ENCODE measurements at places on chromosomes 4 and X.

- DNase-seq, result no peak
Measured at GRCh38 chr4:184248216-184248615, 30.5 kb upstream of the ENPP6 start.

DNA sequence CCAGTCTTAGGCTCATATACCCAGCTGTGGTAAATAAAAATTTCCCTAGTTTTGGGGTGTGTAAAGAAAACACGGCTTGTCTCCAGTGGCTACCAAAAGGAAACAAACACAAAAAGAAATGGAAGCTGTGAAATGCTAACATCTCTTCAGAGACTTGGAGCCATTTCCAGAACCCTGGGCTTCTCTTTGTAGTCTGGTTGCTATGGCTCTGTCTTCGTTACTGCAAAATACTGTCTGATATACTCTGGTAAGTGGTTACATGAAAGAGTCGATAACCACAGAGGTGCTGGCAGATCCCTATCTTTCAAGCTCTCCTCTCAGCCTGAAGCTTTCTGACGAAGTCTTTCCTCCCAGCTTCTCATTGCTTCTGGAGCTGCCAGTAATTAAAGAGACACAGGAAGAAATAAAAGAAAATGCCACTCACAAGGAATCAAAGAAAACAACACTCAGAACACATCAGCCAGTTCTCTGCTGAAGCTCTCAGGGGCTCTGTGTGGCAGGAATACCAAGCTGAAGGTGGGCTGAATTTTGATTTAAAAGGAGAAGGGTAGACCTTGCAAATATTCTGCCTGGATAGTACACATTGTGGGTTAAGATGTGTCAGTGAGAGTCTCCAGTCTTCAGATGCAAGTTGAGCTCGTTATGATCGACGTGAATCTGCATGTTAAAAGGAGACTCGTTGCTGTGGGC lies 107.6 kb upstream of the FAM9C start:
- no peak for DNase-seq

GRCh38 chrX:148984238-148984637 lies 483.8 kb downstream of the AFF2 start:
- peak; percentile 0 for DNase-seq

- DNase-seq, result no peak
Measured at GRCh38 chr4:140137671-140138070, 16.3 kb downstream of the MAML3 start.

- no peak for DNase-seq
Measured at GRCh38 chrX:153831429-153832150, 1.2 kb upstream of the PDZD4 start.

DNA sequence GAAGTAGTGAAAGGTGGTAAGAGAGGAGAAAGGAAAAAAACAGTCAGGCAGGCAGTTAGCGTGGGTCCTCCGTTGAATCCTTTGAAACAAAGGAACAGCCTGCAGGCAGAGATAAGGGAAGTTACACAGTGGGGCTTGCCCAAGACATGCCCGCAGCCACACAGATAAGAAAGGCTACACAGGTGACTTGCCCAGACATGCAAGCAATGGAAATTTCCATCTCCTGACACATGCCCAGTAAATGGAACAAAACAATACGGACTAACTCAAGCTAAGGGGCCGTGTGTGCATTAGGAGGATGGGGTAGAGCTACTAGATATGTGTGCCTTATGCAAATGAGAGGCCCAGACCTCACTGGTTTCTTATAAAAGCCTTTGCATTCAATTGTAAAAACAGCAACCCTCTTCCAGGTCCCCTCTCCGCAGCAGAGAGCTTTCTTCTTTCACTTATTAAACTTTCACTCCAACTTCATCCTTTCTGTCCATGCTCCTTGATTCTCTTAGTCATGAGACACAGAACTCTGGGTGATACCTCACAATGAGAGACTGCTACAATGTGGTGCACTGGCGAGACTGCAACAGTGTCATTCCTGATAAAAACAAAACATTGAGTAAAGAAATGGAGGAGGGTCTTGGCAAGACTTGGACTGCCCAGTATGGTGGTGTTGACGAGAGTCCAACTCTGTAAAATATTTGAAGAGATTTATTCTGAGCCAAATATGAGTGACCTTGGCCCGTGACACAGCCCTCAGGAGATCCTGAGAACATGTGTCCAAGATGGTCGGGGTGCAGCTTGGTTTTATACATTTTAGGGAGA lies 997.4 kb upstream of the PRKX start:
- DNase-seq, result no peak

DNA sequence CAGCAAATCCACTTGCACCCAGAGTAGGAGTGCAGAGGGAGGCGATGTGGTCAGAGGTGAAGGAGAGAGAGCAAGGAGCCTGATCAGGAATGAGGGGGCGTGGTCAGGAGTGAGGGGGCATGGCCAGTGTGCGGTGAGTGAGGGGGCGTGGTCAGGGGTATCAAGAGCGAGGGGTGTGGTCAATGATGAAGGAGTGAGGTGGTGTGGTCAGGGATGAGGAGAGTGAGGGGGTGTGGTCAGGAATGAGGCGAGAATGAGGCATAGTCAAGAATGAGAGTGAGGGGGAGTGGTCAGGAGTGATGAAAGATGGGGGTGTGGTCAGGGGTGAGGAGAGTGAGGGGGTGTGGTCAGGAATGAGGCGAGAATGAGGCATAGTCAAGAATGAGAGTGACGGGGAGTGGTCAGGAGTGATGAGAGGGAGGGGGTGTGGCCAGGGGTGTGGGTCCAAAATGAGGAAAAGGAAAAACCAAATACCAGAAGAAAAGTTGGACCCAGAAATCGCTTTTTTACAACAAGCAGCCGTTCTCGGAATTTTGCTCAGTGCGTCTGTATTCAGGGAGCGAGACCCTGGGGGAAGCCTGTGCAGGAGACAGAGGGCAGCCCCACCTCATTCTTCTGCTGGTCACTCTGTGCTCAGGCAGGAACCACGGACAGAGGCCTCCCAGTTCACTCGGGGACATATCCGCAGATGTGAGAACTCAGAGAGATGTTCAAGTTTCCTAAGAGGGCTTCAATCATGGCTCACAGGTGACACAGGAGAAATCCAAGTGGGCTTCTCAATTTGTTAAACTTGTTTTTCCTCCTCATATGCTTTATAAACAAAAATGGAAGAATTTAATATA lies 47.5 kb downstream of the MAGEA1 start:
- DNase-seq, result no peak

DNA sequence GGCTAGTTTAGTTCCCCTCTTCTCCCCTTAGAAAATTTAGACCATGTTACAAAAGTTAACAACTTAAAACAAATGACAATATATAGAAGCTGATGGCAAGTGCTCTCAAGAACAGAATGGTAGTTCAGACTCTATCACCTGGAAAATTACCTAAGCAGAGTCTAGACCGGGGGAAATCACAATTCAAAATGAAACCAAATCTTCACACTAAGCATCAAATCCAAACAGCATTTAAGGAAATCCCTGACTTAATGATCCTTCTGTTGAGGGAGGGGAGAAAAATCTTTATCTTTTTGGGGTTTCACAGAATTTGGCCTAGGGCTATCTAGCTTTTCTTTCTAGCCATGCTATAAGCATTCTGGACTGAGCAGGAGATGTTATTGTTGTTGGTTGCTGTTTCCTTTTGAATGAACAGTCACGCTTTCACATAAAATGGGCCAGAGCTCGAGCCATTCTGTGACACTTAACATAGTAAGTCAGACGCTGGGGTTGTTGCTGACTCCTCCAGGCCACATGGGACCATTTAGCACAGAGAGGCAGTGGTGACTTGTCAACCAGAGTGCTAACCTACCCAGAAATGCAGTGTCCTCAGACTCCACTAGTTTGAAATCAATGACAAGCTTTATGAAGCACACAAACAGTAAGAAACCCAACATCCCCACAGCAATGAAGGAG lies 16.0 kb upstream of the LSM6 start:
- DNase-seq, result no peak

GRCh38 chr4:2095236-2096072 lies 36.3 kb downstream of the NAT8L start:
- no peak for DNase-seq

DNA sequence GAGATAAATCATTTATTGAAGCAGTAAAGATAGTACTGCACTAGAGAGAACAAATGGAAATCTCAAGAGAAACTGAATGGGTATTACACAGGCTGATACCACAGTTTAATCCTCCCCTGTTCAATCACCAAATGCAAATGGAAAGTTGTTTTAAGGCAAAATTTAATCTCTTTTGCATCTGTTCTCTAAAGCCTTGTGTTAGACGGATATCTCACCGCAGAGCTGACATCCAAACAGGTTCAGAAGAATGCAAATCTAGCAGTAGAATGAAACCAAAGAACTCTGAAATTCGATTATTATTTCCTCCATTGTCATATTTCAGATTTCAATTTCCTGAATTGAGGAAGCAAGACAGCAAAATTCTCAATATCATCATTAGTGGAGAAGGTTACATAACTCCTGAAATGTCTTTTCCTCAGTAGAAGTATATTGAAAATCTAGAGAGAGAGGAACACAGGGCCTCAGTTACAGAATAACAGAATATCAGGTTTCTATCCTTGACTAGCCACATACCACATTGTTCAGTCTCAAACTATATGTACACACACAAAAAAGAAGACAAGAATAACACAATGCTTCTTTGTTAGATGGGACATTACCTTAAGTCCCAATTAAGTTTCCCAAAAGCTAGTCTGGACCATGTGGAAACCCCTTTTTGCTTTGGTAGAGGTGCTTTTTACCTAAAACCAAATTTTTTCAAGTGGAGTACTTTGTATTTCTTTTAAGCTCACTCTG lies 94.1 kb upstream of the BANK1 start:
- no peak for DNase-seq

GRCh38 chr4:86556791-86557415 lies 37.2 kb upstream of the PTPN13 start:
- DNase-seq, result no peak

GRCh38 chr4:96543346-96543745 lies 703.5 kb downstream of the PDHA2 start:
- DNase-seq, result no peak

GRCh38 chr4:3324093-3324815 lies 31.4 kb downstream of the RGS12 start:
- no peak for DNase-seq

DNA sequence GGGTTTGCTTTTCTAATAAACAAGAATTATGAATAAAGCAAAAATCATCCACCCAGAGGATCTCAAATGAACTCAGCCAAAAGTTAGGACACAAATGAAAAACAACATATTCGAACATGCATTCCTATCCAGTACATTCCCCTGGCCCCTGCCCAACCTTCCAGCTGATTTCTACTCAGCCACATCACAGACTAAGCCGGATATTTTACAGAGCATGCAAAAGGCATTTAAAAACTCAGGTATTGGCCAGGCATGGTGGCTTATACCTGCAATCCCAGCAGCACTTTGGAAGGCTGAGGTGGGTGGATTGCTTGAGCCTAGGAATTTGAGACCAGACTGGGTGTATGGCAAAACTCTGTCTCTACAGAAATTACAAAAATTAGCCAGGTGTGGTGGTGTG lies 54.6 kb downstream of the RELL1 start:
- no peak for DNase-seq

DNA sequence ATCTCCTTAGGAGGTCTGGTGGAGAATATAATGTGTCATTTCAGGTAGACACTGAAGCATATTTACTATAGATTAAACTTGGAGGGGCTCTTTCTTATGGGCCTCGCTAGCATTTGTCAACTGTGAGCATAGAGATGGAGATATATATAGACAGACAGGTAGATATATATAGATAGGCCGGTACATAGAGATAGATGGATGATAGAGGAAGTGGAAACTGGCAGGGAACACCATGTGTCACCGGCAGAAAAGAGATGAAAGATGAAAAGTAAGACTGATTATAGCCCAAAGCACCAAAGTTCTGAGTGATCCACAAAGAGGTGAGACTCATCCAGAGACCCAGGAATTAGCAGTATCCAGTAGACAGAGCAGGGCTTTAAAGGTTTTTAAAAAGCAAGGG lies 268.1 kb downstream of the FBXW7 start:
- no peak for DNase-seq

GRCh38 chr4:58649226-58649625 lies 1539.0 kb upstream of the IGFBP7 start:
- no peak for DNase-seq

- DNase-seq, result no peak
Measured at GRCh38 chr4:175308236-175308635, 390.1 kb downstream of the ADAM29 start.

- DNase-seq, result no peak
Measured at GRCh38 chr4:52192721-52193135, 141.6 kb downstream of the SPATA18 start.

DNA sequence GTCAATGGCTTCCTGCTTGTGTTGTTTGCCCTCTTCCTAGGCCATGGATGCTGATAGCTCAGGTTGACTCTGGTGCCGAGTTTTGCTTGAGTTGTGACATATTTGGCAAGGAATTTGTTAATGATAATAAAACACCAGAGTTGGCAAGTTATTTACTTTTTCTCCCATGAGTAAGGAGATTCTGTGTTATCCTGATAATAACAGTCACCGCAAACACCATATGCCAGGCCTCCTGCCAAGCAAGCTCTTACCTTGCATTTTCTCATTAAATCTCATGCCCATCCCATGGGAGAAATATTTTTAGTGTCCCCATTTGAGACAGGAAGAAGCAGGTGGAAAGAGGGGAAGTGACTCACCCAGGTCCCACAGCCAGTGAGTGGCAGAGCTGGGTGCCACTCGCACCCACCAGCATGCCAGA lies 67.4 kb upstream of the CLCN4 start:
- no peak for DNase-seq

DNA sequence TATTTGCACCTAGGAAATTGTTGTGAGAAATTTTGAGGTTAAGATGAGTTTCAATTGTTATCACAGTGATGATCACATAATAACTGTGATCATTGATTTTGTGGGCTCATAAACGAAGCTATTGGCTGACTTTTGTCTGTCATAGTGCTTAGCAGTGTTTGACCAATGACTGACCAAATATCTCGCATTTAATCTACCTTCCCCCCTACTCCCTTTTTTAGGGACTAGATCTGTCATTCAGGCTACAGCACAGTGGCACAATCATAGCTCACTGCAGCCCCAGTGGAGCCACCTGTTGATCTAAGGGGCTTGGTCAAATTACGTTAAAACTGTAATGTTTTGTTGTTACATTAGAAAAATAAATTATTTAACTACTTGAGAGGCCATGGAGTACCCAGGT lies 1.5 kb downstream of the FUNDC2 start:
- DNase-seq, result no peak

GRCh38 chr4:99645638-99646037 lies 12.0 kb downstream of the C4orf54 start:
- no peak for DNase-seq

GRCh38 chr4:116913451-116913850 lies 171.9 kb downstream of the TRAM1L1 start:
- DNase-seq, result no peak

- DNase-seq, result no peak
Measured at GRCh38 chr4:126957556-126957955, 675.2 kb upstream of the INTU start.

DNA sequence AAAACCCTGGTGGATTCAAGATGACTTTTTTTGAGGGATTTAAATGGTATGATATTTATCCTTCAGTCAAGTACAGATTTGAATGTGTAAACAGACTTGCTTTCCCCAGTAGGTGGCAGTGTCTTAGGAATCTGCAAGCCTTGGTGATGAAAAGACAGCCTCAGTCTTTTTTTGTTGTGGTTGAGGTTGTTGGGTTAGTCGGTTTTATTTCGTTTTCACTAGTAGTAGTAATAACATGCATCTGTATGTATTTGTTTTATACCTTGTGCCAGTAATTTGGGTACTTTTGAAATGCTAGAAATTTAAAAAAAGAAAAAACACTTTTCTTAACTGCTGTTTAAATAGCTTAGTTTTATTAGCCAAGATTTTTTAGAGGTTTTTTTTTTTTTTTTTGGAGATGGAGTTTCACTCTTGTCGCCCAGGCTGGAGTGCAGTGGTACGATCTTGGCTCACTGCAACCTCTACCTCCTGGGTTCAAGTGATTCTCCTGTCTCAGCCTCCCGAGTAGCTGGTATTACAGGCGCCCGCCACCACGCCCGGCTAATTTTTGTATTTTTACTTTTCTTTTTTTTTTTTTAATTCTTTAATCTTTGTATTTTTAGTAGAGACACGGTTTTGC lies 39.2 kb downstream of the COPS4 start:
- no peak for DNase-seq
